Epithelial cell of proximal tubule (primary cell): ENCODE measurements at places on chromosomes 5 and 9. TPM values are rescaled to one million over a fixed set of nuclear protein-coding genes. Genes with fewer than 3 reads are reported as not detected.

Gene GNA14
- 0.12 and 0.14 TPM in 2 replicates for total RNA-seq

Gene MSANTD3
- 74.4 and 105 TPM in 2 replicates for total RNA-seq

Gene SLC28A3
- 0.06 and 0.58 TPM in 2 replicates for total RNA-seq

Gene IGFBPL1
- 4.3 and 8.8 TPM in 2 replicates for total RNA-seq

Gene CARD9
- 1.2 and 1.4 TPM in 2 replicates for total RNA-seq

Gene SMIM23
- not detected in 2 replicates for total RNA-seq

Gene SNX30
- 6.1 and 6.9 TPM in 2 replicates for total RNA-seq

Gene RANBP17
- total RNA-seq = 3.3 and 15.0 TPM in 2 replicates

Gene IL9
- total RNA-seq = not detected in 2 replicates

Gene LVRN
- 0.58 TPM in 1 of 2 replicates, not detected in the other for total RNA-seq

DNA sequence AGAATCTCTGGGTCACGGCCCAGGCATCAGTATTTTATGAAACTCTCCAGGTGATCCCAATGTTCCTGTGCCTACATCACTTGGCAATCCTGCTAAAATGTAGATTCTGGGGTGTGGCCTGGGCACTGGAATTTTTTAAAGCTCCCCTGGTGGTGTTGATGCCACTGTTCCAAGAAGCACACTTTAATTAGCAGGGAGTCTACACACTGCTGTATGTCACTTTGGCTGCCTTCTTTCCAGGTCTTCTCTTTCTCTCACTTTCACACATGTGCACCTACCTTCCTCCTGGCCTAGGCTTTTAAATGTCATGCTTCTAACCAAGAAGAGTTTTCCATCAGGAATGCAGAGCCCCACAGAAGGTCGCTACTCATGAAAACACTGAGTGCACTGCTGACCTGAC, 136.0 kb upstream of the ALDH1B1 start:
- no peak for DNase-seq

GRCh38 chr5:180142824-180143610, 66.0 kb downstream of the RASGEF1C start:
- no peak for DNase-seq

DNA sequence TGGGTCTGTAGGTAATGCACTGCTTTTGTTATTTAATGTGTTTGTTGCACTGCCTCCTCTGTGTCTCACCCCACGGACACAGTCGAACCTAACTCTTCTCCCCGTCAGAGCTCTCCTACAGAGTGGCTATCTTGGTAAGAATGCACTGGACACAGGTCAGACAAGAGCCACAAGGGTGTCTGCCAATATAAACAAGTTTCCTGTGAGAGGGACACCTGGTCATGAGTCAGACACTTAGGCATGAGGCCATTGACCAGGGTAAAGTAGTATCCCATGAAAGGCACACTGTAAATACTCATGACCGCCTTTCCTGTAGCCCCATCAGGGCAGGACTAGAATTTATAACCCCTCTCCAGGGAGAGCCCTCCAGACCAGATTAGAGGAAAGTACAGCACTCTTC, 115.5 kb downstream of the SLC12A2 start:
- DNase-seq = peak; percentile 56

GRCh38 chr9:110847671-110848070, 179.1 kb downstream of the MUSK start:
- no peak for DNase-seq

- no peak for DNase-seq
Measured at GRCh38 chr5:16981700-16982099, 45.6 kb upstream of the MYO10 start.

DNA sequence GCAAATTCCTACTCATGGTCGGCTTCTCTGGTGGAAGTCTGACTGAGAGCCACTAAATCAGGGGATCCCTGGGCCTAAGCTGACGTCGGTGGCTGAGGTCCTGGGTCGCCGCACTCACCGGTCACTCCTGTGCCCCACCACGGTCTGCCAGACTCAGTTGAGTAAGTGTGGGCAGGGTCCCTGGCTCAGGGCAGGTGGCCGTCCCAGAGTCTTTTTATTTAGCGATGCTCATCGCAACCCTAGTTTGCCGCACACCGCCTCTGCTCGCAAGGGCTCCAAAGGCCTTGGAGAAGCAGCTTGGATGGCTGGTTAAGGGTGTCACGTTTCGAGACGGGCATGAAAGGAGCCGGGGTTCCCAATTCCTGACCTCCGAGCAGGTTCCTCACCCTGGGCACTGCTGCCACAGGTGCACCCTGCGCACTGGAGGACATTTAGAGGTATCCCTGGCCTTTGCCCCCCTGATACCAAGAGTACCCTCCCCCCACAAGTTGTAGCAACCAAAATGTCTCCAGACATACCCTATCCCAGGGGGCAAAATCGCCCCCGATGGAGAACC, 59.9 kb downstream of the NSUN2 start:
- DNase-seq = no peak

DNA sequence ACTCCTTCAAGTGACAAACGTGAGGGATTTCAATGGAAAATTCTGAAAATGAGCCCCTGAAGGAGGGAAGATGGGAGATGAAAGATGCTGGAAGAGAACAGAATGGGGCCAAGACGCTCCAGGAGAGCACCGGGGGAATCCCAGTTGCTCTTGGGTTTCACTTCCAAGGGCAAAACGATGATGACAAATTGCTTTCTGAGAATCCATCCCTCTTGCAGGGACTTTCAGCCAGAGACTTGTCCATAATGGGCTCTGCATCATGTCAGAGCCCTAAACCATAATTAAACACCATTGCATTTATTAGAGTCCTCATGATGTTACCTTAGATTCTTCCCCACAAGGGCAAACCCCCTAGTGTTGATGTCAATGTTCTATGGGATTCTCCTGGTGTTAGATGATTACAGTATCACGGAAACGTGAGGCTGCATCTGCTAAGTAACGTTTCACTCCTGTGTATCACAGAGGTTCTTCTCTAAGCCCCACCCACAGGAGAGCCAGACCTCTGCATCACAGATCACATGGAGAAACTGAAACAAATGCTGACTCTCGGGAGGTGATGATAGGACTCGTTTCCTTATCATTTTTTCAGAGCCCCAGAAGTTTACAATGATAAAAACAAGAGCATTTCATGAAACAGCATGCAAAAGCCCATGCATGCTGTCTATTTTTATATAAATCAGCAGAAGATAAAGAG, 114.4 kb downstream of the TENT4A start:
- DNase-seq = no peak

- no peak for DNase-seq
Measured at GRCh38 chr9:128169492-128169891, 9.4 kb downstream of the BBLN start.

DNA sequence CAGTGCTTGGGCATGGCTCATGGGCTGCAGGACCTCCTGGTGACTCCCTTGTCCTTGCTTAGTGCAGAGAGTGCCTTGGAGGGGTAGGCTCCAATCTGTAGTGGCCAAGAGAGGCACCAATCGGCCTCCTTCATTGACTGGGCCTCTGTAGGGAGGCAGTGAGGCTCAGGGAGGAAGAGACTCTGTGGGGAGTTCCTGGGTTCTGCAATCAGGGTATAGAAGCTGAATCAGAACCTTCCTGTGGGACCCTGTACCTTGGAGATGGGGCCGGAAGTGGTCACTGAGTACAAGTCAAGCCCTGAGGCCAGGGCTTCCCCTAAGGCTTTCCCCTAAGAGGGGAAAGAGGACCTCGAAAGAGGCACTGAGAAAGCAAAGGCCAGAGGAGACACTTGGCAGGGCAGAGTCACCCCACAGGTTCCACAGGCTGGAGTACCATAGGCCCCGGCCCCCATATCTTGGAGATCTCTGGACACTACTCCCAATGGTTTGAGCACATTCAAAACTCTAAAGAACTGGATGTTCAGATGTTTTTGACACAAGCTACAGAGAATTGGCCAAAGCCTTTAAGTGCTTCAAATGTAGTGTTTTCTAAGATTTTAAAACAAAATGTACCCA, 190.5 kb downstream of the HSPA4 start:
- DNase-seq = no peak

DNA sequence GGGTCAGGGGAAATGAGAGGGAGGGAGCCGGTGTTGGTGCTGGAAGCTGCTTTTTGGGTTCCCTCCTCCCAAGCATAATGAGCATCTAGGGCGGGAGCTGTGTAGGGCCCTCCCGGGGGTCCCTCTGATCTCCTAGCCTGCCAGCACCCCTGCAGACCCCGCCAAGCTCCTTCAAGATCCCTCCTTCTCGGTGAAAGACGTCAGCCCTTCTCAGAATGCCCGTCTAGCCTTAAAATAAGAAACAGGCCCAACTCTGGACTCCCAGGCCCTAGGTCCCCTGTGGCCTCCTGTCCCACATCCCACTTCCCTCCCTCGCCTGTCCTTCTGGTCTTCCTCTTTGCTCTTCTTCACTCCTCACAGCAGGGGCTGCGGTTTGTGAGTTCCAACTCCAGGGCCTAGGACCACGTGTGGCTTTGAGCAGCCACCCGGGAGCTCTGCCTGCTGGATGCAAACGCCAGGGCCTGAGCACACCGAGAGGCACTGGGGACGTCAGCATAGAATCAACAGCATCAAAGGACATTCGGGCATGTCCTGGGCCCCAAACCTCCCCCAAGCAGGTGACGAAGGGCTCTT, 8.8 kb upstream of the SCGB3A1 start:
- DNase-seq = no peak

DNA sequence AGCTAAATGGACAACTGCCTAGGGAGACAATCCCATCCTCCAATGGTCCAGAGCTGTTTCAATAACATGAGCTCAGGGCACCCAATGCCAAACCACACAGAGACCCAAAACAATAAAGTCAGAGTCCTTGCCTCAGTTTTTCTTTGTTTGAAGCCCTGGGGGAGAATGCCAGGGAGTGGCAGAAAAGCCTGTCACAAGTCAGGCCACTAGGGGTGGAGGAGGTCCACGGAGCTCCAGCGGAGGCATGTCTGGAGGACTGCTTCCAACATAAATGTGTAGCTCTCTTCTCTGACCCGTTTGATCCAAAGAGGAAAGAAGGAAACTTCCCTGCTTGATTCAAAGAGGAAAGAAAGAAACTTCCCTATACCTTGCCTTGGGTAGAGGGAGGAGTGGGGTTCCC, 175.3 kb downstream of the HSPA4 start:
- DNase-seq = no peak

- DNase-seq = no peak
Measured at GRCh38 chr9:135926402-135927194, 19.3 kb upstream of the CAMSAP1 start.

DNA sequence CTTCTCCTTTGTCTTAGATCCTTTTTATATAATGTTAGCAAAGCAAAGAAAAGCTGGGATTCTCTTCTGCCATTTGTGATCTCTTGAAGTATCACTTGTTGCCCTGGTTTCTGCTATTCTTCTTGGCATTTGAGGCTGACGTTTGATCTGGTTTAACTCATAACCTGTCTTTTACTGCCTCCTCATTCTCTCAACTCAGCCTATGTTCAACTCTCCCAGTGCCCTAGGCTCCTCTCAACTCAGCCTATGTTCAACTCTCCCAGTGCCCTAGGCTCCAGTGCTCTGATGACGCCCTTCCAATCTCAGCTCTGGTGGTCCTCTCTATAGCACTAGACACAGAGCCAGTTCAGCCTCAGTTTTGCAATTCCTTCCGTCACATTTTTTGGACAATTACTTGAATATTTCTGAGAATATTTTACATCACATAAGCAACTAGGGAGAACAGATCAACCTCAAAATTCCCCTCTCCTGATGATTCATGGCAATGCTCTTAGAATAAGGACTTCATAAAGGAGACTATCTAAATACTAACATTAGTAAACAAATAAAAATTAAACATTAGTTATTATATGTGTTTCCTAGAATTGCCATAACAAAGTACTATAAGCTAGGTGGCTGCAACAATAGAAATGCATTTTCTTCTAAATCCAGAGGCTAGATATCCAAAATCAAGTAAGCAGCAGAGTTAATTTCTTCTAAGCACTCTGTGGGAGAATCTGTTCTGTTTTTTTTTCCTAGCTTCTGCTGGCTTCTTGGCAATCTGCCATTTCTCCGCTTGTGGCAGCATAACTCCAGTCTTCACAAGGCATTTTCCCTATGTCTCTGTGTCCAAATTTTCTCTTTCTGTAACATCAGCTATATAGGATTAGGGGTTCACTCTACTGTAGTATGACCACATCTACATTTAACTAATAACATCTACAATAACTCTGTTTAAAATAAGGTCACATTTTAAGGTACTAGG, 662.1 kb upstream of the FTMT start:
- no peak for DNase-seq

GRCh38 chr5:139733698-139734538, 61.7 kb upstream of the PSD2 start:
- DNase-seq = no peak

DNA sequence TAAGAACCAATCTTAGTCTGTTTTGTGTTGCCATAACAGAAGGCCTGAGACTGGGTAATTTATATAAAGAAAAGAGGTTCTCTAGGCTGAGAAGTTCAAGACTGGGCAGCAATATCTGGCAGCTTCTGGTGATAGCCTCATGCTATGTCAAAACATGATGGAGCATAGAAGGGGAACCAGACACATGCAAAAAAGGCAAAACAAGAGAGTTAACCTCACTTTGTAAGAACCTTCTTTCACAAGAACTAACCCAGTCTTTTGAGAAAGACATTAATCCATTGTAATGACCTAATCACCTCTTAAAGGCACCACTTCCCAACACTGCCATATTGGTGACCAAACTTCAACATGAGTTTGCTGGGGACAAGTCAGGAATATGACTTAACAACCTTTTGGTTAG, 37.3 kb downstream of the FSD1L start:
- DNase-seq = no peak

GRCh38 chr5:94872526-94872925, 254.1 kb downstream of the SLF1 start:
- no peak for DNase-seq

- no peak for DNase-seq
Measured at GRCh38 chr9:105151686-105151995, 92.8 kb upstream of the SLC44A1 start.

DNA sequence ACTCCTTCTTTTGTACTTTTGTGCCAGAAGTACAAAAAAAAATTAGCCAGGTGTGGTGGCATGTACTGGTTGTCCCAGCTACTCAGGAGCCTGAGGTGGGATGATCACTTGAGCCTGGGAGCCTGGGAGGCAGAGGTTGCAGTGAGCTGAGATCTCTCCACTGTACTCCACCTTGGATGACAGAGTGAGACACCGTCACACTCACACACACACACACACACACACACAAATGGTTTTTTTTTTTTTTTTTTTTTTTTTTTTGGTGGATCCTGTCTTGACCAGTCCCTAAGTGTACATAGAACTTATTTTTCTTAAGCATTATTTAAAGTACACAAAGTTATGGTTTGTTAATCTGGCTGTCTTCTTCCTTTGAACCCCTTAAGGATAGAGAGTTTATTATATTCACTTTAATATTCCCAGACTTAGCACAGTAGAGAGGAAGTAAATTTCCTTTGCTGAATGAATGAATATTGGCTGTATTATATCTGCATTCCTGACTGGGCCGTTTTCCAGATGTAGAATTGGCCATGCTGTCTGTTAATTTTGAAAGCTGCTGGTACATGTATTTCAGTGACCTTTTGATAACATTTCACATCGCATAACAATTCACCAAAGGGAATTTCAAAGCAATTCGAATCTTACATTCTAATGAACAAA, 429.0 kb upstream of the ZNF608 start:
- DNase-seq = no peak

- no peak for DNase-seq
Measured at GRCh38 chr5:136518814-136519213, 153.5 kb upstream of the TRPC7 start.
